ENCODE measurements at places on chromosomes 13 and 19.

- no peak for DNase-seq
Observed at GRCh38 chr19:42655748-42656147, 61.0 kb upstream of the CEACAM8 start.

- peak; percentile 99 for DNase-seq
Observed at GRCh38 chr19:2840794-2841791, at the start of gene ZNF555. TSS of gene ZNF555 (plus strand) at chr19:2841475. CDS start at chr19:2841573, 98 bp downstream.

GRCh38 chr13:92547266-92547665 lies 679.3 kb upstream of the GPC6 start:
- DNase-seq = no peak

- DNase-seq = no peak
Observed at GRCh38 chr19:5967571-5967970, 10.4 kb downstream of the RANBP3 start.

DNA sequence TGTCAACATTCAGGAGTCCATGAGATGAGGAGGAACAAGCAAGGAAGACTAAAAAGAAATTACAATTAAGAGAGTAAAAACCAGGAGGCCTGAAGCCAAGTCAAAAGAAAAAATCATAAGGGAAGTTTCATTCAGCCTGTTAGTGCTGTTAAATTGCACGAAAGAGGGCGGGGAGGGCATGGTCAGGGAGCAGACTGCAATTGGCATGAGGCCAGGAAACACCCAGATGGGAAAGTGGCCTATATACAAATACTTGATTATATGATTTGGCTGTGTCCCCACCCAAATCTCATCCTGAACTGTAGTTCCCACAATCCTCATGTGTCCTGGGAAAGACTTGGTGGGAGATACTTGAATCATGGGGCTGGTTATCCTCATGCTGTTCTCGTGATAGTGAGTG lies 43.9 kb downstream of the TNFSF13B start:
- no peak for DNase-seq

DNA sequence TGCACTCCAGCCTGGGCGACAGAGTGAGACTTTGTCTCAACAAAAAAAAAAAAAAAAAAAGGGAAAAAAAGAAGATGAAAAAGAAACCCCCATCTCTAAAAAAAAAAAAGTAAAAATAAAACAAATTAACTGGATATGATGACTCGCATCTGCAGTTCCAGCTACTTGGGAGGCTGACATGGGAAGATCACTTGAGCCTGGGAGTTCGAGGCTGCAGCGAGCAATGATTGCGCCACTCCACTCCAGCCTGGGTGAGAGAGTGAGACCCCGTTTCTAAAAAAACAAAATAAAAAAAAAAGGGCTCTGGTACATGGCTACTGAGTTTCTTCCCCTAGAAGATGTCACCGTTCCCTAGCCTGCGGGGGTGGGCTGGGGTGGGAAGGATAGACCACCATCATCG lies 2.4 kb upstream of the CATSPERG start:
- DNase-seq = no peak

- DNase-seq = no peak
Observed at GRCh38 chr13:28819046-28819730, 951 bp upstream of the MTUS2 start.

DNA sequence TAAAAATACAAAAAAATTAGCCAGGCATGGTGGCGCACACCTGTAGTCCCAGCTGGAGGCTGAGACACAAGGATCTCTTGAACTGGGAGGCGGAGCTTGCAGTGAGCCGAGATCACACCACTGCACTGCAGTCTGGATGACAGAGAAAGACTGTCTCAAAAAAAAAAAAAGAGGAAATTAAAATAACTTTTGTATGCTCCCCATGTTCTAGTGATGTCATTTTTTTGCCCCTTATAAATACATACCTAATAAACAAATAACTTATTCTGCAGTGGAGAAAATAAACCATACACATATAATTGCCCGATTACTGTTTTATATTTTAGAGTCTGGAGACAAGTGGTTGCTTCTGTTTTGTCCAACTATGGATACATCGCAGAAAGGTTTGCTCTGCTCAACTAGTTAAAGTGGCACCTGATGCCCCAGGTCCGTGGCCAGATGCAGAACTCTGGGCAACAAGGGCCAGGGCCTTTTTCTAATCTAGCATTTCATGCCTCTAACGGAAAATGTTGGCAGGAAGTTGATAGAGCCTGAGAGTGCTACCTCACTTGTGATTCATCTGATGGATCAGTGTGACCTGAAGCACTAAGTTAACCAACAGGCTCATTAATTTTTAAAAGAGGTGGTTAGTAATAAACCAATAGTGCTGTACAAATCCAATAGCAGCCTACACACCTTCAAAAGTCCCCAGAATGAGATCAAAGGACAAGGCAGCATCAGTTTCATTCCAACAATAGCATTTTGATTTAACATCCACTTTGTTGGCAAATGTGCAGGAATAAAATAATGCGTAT lies 18.8 kb downstream of the UBE2L5 start:
- no peak for DNase-seq

DNA sequence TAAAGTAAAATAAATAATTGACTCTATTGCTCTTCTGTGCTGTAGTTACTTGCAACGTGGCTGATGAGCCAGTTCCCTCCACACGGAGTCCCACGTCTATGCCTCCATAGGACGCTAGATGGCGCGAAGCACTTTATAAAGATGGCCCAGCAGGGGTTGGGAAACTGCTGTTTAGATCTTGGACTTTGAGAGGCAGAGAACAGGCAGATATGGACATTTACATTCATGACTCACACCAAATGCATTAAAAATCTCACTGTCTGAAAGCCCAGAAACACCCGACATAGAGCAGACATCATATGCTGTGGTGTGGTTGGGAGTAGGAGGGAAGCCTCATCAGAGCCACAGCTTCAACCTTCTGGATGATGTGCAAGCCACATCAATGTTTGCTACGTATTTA lies 643.1 kb upstream of the ARGLU1 start:
- DNase-seq = peak; percentile 40

- no peak for DNase-seq
Observed at GRCh38 chr13:26526702-26527216, 30.7 kb upstream of the WASF3 start.

- no peak for DNase-seq
Observed at GRCh38 chr19:41457241-41457640, 14.3 kb downstream of the ERICH4 start.

DNA sequence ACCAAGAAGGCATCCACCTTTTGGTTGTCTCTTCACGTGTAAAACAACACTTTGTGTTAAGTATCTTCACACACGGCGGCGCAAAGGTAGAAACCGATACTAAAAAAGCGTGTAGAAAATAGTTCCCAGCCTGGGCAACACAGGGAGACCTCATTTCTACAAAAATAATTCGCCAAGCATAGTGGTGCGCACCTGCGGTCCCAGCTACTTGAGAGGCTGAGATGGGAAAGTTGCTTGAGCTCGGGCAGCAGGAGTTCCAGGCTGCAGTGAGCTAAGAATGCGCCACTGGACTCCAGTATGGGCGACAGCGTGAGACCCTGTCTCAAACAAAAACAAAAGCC lies 573 bp upstream of the ERCC5 start:
- DNase-seq = no peak

DNA sequence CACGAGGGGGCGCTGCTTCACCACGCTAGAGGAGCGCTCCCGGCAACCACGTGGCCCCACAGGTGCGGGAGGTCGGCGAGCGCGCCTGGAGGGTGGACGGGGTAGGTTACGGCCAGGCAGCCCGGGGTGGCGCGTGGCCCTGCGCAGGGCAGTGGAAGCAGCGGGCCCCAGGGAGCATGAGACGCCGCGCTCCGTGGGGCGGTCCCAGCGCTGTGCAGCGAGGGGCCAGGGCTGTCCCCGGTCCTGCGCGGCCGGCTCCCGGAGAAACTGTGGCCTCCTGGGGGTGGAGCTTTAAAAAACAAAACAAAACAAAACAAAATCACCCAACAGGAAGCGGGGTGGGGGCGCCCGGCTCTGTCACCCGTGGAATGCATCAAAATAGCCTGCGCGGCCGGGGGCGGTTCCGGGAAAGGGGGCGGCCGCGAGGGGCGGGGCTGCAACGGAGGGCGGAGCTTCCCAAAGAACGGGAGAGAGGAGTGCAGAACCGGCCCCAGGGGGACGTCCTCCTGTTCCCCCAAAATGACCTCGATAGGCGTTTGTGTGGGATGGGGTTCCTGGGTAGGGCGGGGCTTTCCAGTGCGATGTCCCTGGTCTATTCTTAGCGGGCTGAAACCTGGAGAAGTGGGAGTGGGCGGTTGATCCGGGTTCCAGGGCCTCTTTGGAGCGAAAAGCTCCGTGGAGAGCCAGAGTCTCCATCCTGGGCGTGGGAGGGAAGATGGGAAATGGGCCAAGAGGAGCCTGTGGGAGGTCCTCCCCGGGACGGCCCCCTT lies 27.3 kb downstream of the NUMBL start:
- peak; percentile 93 for DNase-seq

GRCh38 chr19:8550070-8550469 lies 27.2 kb downstream of the MYO1F start:
- no peak for DNase-seq

DNA sequence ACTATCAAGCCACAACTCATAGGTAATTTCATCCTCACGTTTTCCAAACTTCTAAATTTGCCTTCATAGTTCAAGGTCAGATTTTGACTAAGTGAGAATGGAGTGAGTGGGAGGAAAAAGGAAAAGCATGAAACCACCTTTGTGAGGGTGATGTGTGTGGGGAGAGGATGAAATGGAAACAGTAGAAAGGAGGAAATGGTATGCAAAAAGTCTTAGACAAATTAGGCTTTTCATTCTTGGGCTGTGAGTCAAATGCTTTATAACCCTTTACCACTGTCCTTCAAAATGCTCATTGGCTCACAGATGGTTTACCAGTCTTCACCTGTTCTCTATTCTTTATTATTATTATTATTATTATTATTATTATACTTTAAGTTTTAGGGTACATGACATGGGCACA lies 127.2 kb downstream of the RAP2A start:
- no peak for DNase-seq

DNA sequence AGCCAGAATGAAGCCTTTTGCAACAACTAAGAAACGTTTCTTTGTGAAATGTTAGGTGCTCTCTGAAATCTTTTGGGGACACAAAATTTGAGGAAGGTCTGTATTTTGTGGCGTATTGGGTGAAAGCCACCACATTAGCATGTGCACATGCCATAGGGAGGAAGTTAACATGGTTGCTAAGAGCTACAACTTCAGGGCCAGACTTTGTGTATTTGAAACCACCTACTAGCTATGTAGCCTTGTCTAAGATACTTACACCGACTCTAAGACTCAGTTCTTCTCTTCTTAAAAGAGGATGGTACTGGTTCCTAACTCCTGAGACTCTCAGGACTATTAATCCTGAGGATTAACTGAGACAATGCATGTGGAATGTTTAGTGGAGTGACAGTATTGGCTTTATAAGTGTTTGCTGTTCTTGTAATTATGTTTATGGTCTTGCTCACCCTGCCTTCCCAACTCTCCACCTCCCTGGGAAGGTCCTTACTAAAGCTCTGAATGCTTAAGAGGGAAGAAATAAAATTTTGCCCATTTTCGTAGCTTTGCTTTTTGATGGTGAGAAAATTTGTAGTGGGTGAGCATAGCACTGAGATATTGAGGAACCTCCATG lies 15.5 kb downstream of the SERP2 start:
- no peak for DNase-seq

DNA sequence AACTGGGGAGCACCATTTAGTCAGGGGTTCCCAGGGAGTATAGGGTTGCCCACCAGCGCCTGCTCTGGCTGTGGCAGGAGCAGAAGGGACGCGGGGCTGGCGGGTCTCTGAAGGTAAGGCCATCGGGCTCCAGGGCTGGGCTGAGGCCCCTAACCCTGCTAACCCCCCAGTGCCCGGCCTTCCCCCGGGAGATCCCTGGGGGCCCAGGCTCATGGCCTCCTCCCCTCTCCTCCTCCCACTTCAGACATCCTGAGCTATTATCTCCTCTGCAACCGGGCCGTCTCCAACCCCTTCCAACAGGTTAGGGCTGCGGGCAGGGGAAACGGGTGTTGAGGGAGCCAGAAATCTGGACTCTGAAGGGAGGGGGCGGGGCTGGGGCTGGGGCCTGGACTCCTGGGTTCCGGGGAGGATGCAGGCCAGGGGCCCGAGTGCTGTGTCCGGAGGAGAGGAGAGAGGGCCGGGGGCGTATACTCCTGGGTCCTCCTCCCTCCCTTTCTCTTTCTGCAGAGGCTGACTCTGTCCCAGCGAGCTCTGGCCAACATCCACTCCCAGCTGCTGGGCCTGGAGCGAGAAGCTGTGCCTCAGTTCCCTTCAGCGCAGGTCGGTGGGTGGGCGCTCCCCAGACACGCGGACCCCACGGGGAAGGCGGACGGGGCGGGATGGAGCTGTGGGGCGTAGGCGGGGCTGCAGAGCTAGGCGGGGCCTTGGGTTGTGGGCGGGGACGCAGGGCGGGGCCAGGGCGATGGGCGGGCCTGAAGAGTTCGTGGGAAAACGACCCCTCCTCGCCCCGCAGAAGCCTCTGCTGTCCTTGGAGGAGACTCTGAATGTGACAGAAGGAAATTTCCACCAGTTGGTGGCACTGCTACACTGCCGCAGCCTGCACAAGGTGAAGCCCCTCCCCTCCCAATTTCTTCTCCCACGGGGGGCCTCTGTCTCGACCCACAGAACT lies 15.3 kb downstream of the TTYH1 start:
- peak; percentile 45 for DNase-seq

- DNase-seq = peak; percentile 77
Observed at GRCh38 chr19:982567-983170, 1.5 kb upstream of the WDR18 start.

- DNase-seq = no peak
Observed at GRCh38 chr19:17376935-17377600, at the start of gene PLVAP. TSS of gene PLVAP (minus strand) at chr19:17377342. CDS start at chr19:17377288, 54 bp downstream.

GRCh38 chr13:50932091-50932490 lies 22.5 kb downstream of the RNASEH2B start:
- no peak for DNase-seq

DNA sequence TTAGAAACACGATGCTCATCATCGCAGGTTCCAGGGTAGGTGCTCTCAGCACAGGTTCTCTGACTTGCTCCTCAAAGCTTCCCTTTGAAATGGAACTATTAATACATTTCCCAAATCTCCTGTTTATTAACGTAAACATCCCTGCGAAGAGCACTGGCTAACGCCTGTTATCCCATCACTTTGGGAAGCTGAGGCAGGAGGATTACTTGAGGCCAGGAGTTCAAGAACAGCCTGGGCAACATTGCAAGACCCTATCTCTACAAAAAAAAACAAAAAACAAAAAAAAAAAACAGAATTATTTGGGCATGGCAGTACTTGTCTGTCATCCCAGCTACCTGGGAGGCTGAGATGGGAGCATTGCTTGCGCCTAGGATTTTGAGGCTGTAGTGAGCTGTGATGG lies 18.7 kb downstream of the CEACAM16 start:
- no peak for DNase-seq

GRCh38 chr19:5828661-5829566 lies 10.6 kb downstream of the FUT6 start:
- DNase-seq = peak; percentile 19

DNA sequence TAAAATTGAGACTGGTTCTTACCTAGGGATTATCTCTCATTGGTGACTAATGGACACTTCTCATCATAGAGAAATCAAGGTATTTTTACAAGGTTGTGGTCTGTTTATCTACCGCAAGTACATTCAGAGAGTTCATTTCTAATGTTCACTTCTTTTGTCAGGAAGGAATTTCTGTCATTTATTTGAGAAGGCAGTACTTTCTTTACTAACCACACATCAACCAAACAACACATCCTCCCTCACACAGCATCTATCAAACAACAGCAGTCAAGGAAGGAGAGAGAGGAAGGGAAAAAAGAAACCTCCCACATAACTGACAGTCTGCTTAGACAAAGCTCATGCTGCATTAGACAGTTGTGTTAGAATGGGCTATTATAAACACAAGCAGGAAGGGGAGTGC lies 182.3 kb upstream of the KLF12 start:
- no peak for DNase-seq

- no peak for DNase-seq
Observed at GRCh38 chr13:80096383-80096782, 244.5 kb downstream of the SPRY2 start.

All from stimulated activated CD4-positive, alpha-beta T cell treated with anti-CD3 and anti-CD28 coated beads, Interleukin-4, amount 100 ng/mL, for 24 hours (primary cell).